ENCODE measurements at places on chromosomes 6 and 20.

DNA sequence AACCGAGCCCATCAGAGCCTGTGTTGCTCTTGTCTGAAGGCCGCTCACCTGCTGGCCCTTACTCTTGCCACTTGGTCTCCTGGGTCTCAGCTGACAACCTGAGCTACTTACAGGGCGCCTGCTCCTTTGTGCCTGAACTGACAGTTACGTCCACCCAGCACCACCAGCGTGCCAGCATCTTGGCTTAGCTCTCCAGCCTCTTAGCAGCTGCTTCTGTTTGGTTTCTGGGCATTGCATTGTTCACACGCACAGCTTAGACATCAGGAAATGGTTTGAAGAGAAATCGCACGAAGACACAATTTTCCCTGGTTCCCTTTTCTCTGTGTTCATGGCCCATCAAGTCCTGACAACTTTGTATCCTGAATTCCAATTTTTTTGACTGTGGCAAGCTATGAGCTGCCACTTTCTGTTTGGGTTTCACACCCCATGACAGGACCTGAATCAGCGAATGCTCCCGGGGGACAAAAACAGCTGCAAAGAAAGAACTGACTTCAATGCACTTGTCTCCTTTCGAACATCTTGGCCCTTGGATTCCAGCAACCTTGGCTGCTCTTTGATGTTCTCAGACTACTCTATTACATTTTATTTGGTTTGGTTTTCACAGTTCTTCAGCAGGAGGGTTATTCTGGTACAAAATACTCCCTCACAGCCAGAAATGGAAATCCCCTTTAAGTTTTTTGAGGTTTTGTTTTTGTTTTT lies 45.2 kb upstream of the LY86 start:
- DNase-seq = no peak

DNA sequence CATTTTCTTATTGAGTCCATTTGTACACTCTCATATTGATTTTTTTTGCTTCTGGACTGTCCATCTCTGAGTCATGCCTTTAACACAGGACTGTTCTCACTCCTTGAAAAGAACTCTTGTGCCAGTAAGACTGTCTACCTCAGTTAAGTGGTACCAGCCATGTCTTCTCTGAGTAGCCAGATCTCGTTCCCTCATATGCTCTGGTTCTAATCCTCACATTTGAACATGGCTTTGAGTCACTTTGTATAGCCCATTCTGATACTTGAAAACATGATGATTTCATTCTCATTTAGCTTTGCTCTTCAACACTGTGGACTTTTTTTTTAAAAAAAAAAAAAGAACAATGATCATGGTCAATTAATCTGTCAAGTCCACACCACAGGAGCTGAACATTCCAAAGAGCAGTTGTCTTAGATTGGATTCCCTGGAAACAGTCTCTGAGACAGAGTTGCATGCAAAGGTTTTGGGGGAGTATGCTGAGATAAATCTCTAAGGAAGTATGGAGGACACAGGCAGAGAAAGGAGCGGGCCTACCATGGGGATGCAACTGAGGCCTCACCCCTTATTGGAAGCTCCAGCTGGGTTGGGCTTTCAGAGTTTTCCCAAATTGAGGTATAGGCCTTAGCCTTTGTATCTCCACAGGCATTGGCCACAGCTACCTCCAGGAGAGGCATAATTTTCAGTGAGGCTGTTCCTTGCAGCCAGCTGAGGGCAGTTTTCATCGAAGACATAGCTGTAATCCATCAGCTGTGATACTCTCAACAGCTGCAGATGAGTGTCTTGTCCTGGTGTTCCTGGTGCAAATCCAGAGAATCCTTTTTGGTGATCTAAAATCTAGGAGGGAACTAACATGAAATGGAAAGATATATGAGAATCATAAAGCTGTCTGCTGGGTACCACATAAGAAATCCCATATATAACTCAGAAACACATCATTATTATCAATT lies 6.0 kb upstream of the PTCHD4 start:
- no peak for DNase-seq

- no peak for DNase-seq
Observed at GRCh38 chr6:83378621-83379388, 52.0 kb downstream of the ME1 start.

DNA sequence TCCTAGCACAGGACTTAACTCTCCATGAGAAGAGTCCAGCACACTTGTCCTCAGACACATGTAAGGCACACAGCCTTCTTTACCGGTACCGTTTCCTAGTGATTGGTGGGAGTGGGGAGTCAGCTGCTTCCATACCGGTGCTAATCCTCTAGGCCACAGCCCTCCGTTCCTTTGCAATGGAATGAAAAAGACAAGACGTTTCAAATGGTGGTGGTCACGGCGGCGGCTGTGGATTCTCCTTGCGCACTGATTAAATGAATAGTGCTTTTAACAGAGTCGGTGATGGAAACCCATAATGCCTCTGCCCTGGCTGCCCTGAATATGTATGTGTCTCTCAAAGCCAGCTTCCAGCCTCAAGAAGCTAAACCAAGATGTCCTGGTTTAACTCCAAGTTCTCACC lies 34.8 kb upstream of the GABRR1 start:
- no peak for DNase-seq

DNA sequence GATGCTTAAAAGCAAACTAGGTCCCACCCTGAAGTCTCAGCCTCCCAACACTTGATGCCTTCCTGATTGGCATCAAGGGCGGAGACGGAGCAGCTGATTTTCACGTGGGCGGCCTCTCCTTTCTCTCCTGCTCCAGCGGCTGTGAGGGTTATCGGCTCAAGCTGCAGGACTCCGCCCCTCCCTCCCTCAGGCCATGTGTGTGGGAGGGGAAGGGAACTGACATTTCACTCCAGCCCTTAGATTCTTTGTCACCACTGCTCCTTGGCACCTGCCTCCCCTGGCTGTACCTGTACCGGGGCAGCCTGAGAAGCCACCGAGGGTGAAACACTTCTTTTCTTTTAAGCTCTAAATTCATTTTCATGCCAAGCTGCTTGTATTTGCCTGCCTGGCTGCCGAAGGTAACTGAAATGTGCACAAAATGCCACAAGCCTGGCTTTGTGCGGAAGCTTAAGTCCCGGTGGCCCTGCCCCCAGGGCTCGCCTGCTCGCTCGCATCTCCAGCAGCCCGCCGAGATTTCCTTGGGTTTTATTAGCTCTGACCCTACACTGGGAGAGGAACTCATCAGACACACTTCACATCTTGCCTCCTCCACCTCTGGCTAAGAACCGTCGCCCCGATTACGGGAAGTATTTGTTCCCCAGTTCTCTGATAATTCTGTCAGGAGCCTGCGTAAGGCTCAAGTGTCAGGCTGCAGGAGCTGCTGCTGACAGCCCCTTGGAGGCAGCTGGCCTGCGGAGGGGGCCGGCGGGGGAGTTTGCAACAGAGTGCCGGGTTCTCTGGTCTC lies 9.6 kb upstream of the CPNE5 start:
- DNase-seq = no peak

All from caudate nucleus (tissue), 63 donors.